ENCODE measurements at places on chromosomes 6 and 20.

DNA sequence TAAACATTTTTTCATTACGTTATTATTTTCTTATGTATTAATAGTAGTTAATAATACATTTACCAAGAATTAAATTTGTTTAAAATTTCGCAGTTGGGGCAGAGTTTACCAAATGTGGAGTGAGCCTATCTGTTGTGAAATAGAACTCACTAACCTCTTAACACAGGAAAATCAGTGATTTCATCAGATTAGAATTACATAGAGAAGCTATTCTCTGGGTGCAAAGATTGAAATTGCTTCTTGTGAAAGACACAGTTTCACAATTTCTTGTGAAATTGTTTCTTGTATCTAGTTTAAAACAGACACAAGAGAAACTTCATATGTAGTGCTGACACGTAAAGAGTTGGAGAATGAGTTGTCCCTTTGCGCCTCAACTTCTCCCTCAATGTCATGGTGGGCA, 69.4 kb upstream of the PRL start:
- no peak for DNase-seq

DNA sequence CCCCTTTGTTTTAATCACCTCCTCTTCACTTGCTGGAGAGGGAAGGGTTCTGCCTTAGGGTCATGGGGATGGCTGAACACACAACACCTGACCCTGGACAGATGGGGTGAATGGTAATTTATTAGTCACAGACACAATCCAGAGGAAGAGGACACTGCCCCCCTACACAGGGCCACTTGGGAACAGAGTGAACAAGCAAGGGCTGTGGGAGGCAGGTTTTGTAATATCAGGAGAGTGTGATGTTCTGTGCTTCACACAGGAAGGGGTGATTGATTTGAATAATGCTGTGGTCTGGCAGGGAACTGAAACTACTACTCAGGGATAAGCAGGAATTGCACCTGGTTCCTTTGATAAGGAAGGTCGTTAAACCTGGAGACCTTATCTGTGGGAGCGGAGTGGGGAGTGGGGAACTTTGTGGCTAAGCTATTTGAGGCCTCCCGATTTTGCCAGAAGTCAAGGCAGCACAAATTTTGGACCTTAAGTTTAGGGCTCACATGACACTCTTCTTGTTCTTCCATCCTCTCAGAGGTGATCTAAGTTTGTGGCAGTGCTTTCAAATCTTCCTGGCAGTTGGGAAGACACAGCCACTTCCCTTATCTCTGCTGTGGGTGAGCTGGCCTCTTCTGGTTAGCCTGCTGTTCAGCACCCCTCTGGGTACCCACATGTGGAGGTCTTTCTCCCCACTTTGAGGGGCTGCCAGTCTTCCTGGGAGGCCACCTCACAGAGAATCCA, 77.8 kb downstream of the CD164 start:
- no peak for DNase-seq

GRCh38 chr6:70520575-70520974, 46.2 kb upstream of the SDHAF4 start:
- peak; percentile 32 for DNase-seq

- no peak for DNase-seq
These were observed 40.4 kb upstream of the GFRAL start for GRCh38 chr6:55286824-55287223.

DNA sequence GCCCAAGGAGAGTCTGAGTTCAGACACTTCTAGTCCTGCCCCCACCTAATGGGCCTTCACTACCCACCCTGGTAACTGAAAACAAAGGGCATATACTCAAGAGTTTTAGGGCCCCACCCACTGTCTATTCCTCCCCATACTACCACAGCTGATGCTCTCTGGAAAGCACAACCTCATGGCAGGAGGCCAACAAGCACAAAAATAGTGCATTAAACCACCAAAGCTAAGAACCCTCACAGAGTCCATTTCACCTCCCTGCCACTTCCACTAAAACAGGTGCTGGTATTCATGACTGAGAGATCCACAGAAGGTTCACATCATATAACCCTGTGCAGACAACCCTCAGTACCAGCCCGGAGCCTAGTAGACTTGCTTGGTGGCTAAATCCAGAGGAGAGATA, 132.1 kb upstream of the ADGRB3 start:
- DNase-seq = peak; percentile 13

- DNase-seq = no peak
These were observed 116.7 kb downstream of the UNC5CL start for GRCh38 chr6:40922281-40922680.

GRCh38 chr6:56536536-56536935, 106.2 kb downstream of the DST start:
- no peak for DNase-seq

- DNase-seq = no peak
These were observed 42.4 kb upstream of the ECHDC1 start for GRCh38 chr6:127385668-127386430.

DNA sequence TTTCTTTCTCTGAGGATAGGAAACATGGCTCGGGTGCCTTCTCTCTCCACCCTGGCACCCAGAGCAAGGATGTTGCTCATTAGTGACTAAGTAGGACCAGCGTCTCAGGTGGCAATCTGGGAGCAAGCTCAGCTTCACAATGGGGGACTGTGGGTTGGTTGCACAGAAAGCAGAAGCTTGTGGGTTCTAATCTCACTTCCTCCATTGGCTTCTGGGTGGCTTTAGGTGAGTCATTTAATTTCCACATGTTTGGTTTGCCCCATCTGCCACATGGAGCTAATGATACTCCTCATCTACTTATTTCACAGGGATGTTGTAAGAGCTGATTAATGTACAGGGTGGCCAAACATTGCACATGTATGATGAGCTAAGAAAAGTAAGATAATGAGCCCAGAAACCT, 54.8 kb upstream of the AKIRIN2 start:
- DNase-seq = no peak

- DNase-seq = no peak
These were observed 97.8 kb upstream of the PREP start for GRCh38 chr6:105500693-105501092.

DNA sequence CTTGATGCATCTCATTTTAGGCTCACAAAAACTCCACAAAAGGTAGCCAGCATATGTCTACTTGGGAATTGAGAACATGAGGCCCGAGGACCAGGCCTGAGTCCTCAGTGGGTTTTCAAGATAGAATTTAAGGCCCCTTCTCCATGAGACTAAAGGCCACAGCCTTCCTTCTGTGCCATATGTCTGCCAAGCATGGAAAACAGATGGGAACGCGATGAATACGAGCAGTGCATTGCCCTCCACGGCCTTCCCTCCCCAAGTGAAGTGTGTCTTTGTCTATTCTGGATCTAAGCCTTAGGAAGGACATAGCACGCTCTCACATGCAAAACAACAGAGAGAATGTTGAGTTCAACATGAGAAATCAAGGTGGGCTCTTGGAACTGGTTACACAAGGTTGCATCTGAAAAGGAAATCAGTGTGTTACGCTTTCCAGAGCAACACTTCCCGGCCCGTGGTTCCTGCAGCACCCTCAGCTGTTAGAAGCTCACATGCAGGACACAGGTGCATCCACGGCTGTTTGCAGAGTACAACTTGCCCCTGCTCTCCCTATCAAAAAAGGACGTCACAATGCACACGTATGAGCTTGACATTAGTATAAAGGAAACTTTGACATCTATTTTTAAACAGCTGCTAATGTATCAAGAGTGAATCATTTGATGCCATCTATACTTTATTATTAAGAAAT, 229.9 kb downstream of the NRN1 start:
- no peak for DNase-seq

DNA sequence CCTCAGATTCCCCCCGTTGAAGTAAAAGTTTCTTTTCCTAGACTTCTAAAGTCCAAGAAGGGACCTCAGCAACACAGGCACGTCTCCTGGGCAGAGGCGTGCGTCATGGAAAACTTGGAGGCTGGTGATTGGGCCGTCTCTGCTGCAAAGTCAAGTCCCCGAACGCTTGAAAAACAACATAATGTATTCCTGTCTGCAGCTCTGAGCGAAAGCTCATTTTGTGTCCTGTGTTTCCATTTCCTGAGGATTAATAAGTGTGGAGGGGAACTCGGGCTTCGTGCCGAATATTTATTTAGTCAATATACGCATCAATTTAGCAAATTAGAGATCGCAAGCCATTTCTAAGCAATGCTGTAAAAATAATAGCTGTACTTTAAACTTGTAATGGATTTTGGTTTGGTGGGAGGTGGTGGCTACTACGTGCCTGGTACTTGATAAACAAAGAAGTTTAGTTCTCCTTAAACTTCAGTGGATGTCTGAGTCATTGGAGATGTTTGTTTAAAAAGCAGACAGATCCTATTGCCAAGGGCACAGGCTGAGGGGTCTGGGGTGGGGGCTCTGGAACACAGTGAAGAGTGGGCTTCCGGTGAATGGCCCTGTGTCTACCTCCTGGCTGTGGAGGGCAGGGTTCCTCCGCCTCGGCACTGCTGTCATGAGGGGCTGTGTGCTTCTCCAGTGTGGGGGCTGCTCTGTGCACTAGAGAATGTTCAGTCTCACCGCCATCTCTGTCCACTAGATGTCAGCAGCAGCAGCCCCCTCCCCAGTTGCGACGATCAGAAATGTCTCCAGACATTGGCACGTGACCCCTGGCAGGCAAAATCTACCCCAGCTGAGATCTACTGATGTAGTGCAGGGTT, 21.8 kb downstream of the PCK1 start:
- DNase-seq = peak; percentile 64

DNA sequence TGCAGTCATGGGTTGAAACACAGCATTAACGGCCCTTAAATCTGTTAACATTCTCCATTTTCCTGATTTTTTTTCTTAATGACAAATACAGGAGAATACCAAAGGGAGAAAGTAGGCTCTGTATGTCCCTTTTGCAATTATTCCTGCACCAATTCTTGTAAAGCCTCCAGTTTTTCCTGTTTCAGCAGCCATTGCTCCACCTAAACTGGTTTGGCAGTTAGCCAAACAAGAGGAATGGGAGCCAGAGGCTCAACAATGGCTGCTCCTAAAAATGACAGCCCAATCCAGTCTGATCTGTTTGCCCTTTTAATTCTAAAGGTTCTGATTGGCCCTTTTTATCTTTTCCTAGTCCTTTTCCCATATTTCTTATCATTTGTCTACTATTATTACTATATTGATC, 284.2 kb upstream of the SGK1 start:
- peak; percentile 18 for DNase-seq

GRCh38 chr20:10790013-10790412, 116.2 kb upstream of the JAG1 start:
- DNase-seq = no peak

- peak; percentile 39 for DNase-seq
These were observed 47.9 kb upstream of the CCDC167 start for GRCh38 chr6:37547564-37548061.

- no peak for DNase-seq
These were observed 22.8 kb upstream of the GCLC start for GRCh38 chr6:53567701-53568100.

- DNase-seq = no peak
These were observed 15.4 kb downstream of the FYN start for GRCh38 chr6:111857674-111858337.

DNA sequence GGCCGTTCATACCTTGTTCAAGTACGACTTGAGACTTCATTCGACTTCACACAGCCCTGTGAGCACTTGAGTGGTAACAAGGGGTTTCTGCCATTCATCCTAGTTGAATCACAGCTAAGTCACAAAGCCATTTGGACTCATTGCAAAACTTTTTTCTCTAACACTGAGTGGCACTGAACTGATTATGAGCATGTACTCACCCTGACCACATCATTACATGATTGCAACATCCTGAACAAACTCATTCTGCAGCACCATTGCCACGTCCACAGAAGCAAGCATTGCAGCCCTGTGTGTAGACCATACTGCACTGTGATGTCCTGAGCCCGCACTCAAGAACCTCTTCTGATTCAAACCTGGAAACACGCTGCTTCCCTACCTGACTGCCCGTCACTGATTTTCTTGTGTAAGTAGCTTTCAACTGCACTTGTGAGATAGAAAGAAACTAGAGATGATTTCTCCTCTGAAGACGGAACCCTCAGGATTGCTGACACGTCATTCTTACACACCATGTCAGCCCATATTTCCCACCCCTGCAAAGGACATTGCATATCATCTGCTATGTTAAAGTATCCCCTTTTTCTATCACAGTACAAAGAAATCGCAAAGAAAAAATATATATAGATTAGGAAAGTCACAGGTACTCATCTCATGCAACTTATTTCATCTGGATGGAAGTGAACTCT, 81.6 kb downstream of the C6orf118 start:
- no peak for DNase-seq

DNA sequence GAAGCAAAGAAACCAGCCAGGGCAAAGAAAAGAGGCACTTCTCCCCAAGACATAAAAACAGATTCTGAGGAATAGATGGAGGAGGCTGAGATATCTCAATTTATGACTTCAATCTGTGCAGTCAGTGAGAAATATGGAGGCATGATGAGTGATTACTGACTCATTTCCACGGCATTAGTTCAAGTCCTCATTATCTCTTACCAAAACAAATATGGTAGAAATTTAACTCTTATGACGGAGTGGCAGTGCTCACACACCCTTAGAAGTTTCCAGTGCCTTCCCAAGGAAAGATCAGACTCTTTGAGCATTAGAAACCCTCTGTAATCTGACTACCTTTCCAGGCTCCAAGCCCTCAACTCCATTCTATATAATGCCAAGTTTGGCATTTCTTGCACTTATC, 364.1 kb downstream of the ARHGAP18 start:
- DNase-seq = no peak

Measured in NCI-H1105 treated with DMSO at 0.1 percent for 48 hours (cell line).